Vagina (tissue), 2 donors: ENCODE measurements at places on chromosomes 16 and 17.

DNA sequence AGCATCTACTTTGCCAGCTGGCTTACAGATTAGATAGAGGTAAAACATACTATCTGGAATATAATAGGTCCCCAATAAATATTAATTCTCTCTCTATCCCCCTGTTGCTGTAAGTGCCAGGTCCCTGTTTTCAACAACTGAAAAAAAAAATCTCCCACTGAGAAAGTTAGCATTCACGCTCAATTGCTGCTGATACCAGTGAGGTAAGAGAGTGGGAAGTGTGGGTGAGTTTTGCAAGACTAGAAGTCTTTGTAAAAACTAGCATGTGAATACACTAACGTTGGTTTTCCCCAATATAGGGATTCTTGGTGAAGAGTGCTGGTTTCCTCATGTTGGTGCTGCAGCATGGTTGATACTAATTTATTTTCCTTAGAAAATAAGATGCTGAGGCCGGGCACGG, 11.7 kb upstream of the TAOK1 start:
- H3K27ac ChIP-seq: no peak overlapping the region
- H3K4me1 ChIP-seq: no peaks in the 10 kb centered on the region
- no peaks in the 10 kb centered on the region for H3K27me3 ChIP-seq
- H3K36me3 ChIP-seq: no peaks in the 10 kb centered on the region
- no peak for DNase-seq

GRCh38 chr17:18258356-18259038, at the start of gene FLII:
FLII (minus strand) TSS chr17:18258738; CDS start chr17:18258690, 48 bp downstream.
- peak within 1 kb of the TSS; percentile 90 for H3K27ac ChIP-seq
- DNase-seq: no peak
- H3K36me3 ChIP-seq: no peaks in the 10 kb centered on the region
- H3K27me3 ChIP-seq: no peaks in the 10 kb centered on the region
- H3K4me1 ChIP-seq: peaks cover 63% of the 10 kb centered on the region
- peak within 1 kb of the TSS; percentile 94 for H3K4me3 ChIP-seq

DNA sequence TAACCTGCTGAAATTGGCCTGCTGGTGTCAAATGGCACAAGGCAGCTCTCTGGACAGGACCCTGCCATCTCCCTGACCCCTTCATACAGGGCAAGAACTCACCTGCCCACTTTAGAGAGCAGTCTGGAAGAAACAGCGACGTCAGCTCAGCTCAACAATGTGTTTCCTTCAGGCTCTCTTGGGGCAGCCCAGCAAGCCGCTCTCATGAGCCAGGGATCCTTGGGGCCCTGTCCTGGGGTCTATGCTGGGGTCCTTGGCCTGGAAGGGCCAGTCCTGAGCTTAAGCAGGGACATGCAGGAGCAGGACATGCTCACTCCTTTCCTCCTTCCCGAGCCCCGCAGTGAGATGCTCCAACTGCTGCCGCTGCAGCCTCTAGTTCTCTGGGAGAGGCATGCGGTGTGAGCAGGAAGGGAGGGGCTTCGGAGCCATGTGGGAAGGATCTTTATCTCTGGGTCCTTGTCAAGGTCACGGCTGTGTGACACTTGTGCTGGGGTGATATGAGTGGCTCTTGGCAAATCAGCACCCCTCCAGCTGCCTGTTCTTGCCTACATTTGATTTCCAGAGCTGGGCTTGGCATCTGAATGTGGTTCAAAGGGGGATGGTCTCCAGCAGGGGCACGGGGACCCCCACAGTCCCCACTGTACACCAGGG, 3.4 kb downstream of the C1QTNF1 start:
- H3K27me3 ChIP-seq: no peaks in the 10 kb centered on the region
- no peak overlapping the region for H3K4me3 ChIP-seq
- DNase-seq: no peak
- H3K27ac ChIP-seq: peak overlapping the region; percentile 78
- H3K4me1 ChIP-seq: peaks cover 53% of the 10 kb centered on the region
- no peaks in the 10 kb centered on the region for H3K36me3 ChIP-seq

GRCh38 chr17:82316651-82317393, 586 bp downstream of the CD7 start:
- H3K27ac ChIP-seq: no peak overlapping the region
- H3K4me3 ChIP-seq: peak overlapping the region; percentile 1
- no peak for DNase-seq
- no peaks in the 10 kb centered on the region for H3K36me3 ChIP-seq
- peaks cover 12% of the 10 kb centered on the region for H3K4me1 ChIP-seq

DNA sequence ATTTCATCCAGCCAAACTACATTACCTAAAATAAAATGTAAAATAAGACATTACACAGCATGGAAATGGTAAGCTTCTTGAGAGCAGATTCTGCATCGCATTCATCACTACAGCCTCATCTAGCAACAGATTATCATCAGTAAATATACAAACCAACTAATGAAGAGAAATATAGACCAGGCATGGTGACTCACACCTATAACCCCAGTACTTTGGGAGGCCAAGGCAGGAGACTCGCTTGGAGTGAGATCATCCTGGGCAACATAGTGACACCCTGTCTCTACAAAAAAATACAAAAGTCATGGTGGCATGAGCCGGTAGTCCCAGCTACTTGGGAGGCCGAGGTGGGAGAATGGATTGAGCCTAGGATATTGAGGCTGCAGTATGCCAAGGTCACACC, 19.9 kb downstream of the NCBP3 start:
- no peaks in the 10 kb centered on the region for H3K27me3 ChIP-seq
- no peak for DNase-seq
- H3K4me3 ChIP-seq: no peak overlapping the region
- no peak overlapping the region for H3K27ac ChIP-seq
- peaks cover 9% of the 10 kb centered on the region for H3K4me1 ChIP-seq
- no peaks in the 10 kb centered on the region for H3K36me3 ChIP-seq

GRCh38 chr16:27427538-27427937, 25.6 kb downstream of the IL21R start:
- no peak overlapping the region for H3K27ac ChIP-seq
- H3K4me1 ChIP-seq: no peaks in the 10 kb centered on the region
- H3K4me3 ChIP-seq: no peak overlapping the region
- DNase-seq: peak; percentile 47
- H3K36me3 ChIP-seq: no peaks in the 10 kb centered on the region

- H3K36me3 ChIP-seq: no peaks in the 10 kb centered on the region
- H3K27ac ChIP-seq: peak overlapping the region; percentile 91
- H3K27me3 ChIP-seq: no peaks in the 10 kb centered on the region
- H3K4me1 ChIP-seq: peaks cover 34% of the 10 kb centered on the region
- H3K4me3 ChIP-seq: peak overlapping the region; percentile 55
Observed at GRCh38 chr16:30902029-30902972, 5.9 kb downstream of the CTF1 start.

DNA sequence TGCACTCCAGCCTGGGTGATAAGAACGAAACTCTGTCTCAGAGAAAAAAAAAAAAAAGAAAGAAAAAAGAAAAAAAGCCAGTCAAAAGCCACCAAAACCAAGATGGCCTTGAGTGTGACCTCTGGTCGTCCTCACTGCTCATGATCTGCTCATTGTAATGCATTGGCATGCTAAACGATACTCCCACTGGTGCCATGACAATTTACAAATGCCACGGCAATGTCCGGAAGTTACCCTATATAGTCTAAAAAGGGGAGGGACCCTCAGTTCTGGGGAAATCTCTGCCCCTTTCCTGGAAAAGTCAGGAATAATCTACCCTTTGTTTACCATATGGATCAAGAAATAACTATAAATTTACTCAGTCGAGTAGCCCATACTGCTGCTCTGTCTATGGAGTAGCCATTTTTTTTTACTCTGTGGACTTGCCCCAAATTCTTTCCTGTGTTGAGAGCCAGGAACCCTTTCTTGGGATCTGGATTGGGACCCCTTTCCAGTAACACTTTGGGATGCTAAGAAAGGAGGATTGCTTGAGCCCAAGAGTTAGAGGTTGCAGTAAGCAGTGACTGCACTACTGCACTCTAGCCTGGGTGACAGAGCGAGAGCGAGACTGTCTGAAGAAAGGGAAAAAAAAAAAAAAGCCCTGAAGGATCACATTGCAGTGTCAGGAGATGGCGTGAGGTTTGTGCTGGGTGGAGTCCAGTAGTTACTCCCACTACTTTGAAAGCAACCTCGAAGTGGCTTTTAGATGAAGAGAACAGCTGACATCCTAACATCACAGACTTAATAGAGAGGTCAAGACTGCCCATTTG, 3.7 kb upstream of the TMEM231 start:
- H3K4me1 ChIP-seq: peaks cover 9% of the 10 kb centered on the region
- no peak for DNase-seq
- no peak overlapping the region for H3K27ac ChIP-seq
- H3K4me3 ChIP-seq: no peak overlapping the region

- H3K4me3 ChIP-seq: no peak overlapping the region
- no peak for DNase-seq
- H3K36me3 ChIP-seq: no peaks in the 10 kb centered on the region
- H3K27me3 ChIP-seq: no peaks in the 10 kb centered on the region
- H3K4me1 ChIP-seq: peaks cover 60% of the 10 kb centered on the region
- no peak overlapping the region for H3K27ac ChIP-seq
Observed at GRCh38 chr17:42358434-42358833, 29.8 kb downstream of the STAT3 start.

DNA sequence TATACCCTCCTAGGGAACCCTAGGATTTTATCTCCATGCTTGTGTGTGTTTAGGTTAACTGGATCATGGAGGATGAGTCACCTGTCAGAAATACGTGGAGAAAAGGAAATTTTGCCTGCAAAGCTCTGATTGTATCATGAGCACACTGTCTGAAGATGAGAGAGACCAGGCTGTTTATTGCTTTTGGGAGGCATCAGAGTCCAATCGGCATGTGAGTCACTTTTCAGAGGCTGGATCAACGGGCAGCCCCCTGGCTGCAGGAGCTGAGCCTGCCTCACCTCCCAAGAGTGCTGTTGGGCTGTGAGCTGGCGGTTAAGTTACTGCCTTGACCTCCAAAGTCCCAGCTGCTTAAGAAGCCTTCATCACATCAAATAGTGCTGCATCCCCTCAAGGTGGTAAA, 41.5 kb upstream of the MED9 start:
- no peak overlapping the region for H3K27ac ChIP-seq
- H3K4me3 ChIP-seq: no peak overlapping the region
- no peaks in the 10 kb centered on the region for H3K36me3 ChIP-seq
- no peaks in the 10 kb centered on the region for H3K4me1 ChIP-seq
- H3K27me3 ChIP-seq: no peaks in the 10 kb centered on the region

- H3K36me3 ChIP-seq: no peaks in the 10 kb centered on the region
- peaks cover 5% of the 10 kb centered on the region for H3K4me1 ChIP-seq
- DNase-seq: no peak
- no peak overlapping the region for H3K4me3 ChIP-seq
- H3K27ac ChIP-seq: no peak overlapping the region
Observed at GRCh38 chr17:4509401-4509800, 10.7 kb downstream of the SPNS2 start.

DNA sequence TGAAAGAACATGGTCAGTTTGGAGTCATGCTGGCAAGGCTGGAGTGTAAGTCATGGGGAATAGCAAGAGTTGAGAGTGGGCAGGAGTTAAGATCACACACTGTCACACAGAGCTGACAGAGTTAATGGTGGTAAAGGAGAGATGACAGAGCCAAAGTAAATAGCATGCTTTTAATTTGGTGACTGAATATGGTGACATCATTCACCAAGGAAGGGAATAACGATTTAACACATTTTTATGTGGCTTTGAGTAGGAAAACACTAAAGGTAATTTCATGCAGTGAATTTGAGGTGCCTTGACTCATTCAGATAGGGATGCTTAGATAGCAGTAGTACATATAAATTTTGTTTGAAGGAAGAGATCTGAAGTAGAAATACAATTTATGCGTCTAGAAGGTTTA, 42.1 kb downstream of the SYNRG start:
- H3K4me1 ChIP-seq: no peaks in the 10 kb centered on the region
- H3K4me3 ChIP-seq: no peak overlapping the region

DNA sequence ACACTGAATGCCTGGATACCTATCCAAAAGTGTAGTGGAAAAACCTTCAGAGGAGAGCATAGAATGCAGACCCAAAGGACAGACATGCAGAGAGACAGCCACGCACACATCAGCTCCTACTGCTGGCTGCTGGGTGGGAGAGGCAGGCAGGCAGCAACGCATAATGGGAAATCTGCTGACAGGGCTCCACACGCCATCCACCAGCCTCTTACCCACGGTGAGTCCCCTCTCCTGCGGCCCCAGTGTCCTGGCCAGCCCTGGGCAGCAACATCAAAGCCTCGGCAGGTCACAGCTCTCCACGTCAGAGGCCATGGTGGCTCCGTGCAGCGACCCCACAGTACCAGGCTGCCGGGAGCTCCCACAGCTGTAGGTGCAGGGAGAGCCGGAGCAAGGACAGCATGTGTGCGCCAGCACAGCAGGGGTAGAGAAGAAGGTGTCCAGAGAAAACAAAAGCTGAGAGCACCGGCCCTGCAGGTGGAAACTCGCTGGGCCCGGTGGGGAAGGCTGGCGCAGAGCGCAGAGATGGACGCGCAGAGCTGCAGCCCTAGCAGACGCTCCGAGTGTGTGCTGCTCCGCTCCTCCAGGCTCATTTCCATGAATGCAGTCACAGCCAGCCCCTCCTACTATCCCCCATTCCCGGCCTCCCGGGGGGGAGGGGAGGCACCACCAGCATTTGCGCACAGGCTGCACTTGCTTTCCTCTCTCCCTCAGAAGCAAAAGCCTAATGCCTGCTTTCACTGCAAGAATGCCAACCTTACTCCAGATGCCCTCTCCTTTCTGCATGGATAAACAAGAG, 58.9 kb downstream of the CYTH1 start:
- H3K4me3 ChIP-seq: peak overlapping the region; percentile 36
- H3K4me1 ChIP-seq: peaks cover 46% of the 10 kb centered on the region
- no peak for DNase-seq
- H3K27ac ChIP-seq: peak overlapping the region; percentile 61
- H3K36me3 ChIP-seq: no peaks in the 10 kb centered on the region
- H3K27me3 ChIP-seq: no peaks in the 10 kb centered on the region

DNA sequence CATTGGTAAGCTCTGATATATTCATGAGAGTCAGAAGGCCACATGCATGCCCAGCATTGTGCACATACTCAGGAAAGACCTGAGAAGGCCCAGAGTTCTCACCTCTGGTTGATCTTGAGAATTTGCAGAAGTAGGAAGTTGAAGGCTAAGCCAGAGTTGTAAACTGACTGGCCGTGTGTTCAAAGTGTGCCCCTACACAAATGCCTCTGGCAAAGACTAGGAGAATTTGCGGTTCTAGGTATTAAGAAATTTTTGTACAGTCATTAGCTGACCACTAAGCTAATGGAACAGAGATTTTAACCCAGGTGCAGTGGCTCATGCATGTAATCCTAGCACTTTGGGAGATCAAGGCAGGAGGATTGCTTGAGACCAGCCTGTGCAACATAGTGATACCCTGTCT, 25.0 kb downstream of the FBXL20 start:
- no peak for DNase-seq
- H3K4me3 ChIP-seq: no peak overlapping the region
- no peaks in the 10 kb centered on the region for H3K36me3 ChIP-seq
- no peak overlapping the region for H3K27ac ChIP-seq
- peaks cover 25% of the 10 kb centered on the region for H3K4me1 ChIP-seq

GRCh38 chr16:678858-679813, 1.1 kb upstream of the STUB1 start:
- H3K27me3 ChIP-seq: no peaks in the 10 kb centered on the region
- no peaks in the 10 kb centered on the region for H3K36me3 ChIP-seq
- H3K4me3 ChIP-seq: peak overlapping the region; percentile 79
- H3K27ac ChIP-seq: peak overlapping the region; percentile 77

DNA sequence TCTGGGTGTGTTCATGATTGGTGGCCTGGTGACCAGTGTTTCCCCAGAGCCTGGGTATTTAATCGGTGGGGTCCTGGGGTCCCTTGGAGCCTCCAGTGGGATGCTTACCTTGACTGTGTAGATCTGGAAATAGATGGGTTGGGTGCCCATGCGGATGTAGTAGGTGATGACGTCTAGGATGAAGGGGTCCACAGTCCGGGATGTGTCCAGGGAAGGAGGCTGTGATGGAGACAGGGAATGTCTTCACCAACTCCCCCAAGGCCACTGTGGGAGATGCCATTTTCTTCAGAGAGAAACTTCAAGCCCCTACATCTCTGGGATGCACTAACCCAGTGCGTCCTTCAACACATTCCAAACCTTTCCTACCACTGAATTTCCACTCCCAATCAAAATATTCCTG, 24.1 kb upstream of the MFSD6L start:
- no peaks in the 10 kb centered on the region for H3K4me1 ChIP-seq
- no peaks in the 10 kb centered on the region for H3K36me3 ChIP-seq
- H3K27ac ChIP-seq: no peak overlapping the region
